ENCODE measurements at places on chromosomes 2 and 18. TPM values are rescaled to one million over a fixed set of nuclear protein-coding genes. Genes with fewer than 3 reads are reported as not detected.

GRCh38 chr2:12702168-12703121 lies 14.3 kb upstream of the TRIB2 start:
- peak; percentile 53 for DNase-seq

DNA sequence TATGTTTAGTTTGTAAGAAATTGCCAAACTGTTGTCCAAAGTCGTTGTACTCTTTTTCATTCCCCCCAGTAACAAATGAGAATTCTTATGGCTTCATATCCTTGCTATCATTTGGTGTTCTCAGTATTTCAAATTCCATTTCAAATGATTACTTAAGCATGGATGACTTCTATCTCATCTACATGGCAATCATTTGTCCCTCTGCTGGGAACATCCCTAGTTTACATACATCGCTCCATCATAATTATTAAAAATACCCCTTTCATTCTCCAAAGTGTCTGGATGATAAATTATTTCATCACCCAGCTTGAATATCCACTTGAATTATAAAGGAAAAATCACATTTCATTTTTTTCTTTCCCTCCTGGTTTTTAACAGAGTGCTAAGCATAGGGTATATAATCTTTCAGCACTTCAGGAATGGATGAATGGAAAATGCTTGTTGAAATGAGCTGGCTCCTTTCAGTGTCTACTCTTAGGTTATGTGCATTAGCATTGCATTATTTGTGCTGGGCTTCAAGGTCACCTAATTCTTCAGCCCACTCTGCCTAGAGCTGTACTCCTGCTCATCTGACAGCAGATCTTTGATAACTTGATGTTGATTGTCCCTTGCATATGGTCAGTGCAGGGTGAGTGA lies 33.1 kb downstream of the XIRP2 start:
- DNase-seq, result no peak

- DNase-seq, result no peak
These were observed 27.3 kb upstream of the ITGB6 start for GRCh38 chr2:160227293-160227915.

GRCh38 chr2:10035053-10035422 lies 8.3 kb upstream of the KLF11 start:
- no peak for DNase-seq

- DNase-seq, result no peak
These were observed 81.9 kb upstream of the COL5A2 start for GRCh38 chr2:189261431-189261841.

DNA sequence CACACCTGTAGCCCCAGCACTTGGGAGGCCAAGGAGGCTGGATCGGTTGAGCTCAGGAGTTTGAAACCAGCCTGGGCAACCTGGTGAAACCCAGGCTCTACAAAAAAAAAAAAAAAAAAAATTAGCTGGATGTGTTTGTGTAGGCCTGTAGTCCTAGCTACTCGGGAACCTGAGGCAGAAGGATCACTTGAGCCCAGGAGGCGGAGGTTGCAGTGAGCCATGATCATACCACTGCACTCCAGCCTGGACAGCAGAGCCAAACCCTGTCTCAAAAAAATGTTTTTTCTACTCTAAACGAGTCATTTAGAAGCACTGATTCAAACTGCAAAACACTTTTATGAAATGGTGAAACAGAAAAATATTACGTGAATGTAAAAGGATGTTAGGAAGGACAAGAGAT lies 69.1 kb upstream of the SLC39A10 start:
- DNase-seq, result no peak

- no peak for DNase-seq
These were observed 112.9 kb downstream of the CSRNP3 start for GRCh38 chr2:165582409-165582808.

DNA sequence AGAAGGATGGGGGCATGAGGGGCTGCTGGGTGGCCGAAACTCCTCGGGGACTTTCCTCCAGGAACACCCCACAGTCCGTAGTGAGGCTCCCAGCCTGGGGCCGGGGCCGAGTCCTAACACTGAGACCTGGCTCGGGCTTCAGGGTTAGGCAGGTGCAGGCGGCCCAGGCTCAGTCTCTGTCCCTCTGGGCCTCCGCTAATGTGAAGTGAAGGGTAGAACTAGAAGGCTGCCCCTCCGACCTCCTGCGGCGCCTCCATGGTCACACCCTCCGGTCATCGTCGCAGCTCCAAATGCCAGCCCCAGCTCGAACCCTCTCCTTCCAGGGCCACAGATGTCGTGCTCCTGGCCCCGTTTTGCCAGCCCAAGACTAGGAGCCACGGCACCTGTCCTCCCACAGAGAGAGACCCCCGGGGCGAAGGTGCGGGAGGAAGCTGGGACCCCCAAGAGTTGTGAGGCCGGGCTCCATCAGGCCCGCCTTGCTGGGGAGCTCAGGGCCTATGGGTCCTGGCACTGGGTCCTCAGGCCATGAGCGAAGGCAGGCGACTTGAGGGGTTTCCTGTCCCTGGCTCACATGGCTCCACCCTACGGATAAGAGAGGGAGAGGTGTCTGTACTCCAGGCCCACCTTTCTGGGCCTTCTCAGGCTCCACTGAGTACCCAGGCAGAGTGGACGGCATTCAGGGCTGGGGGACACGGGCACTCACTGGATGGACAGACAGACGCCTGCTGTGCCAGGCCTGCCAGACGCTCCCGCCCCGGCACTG lies 797 bp downstream of the ANO7 start:
- DNase-seq, result no peak

GRCh38 chr2:129716781-129717559 lies 262.5 kb upstream of the RAB6C start:
- DNase-seq, result no peak

GRCh38 chr2:111030945-111031344 lies 89.8 kb upstream of the BCL2L11 start:
- DNase-seq, result no peak

DNA sequence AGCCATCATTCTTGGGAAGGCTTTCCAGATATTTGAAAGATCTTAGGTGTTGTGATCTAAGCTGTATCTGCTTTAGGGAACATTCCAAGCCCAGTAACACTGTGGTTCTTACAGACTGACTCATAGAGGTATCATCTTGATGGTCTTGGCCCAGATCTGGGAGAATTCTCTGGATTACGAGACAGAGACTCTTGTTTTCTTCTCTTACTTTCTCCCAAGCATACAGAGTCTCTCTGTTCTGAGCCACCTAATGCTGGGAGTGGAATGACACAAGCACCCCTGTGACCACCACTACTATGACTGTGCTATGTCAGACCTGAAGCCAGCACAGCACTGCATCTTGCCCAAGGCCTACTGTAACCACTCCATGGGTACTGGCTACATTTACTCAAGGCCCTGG lies 81.0 kb upstream of the EPAS1 start:
- DNase-seq, result no peak

- DNase-seq, result no peak
These were observed 89.1 kb downstream of the HS1BP3 start for GRCh38 chr2:20561637-20562454.

DNA sequence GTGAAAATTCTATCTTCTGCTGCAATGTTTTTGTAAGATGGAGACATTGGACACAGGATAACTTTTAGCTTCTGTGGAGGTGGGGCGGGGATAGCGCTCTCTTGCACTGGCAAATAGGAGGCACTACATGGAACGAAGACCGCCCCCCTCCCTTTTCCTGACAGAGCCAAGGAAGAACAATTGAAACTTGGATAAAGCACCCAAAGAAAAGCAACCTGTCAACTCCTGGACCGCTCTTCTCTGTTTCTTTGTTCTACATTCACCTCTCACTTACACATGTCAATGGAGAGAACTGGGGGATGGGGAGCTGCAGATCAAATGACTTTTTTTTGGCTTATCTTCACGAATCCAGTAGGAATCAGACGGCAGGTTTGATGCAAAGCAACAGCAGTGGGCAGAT lies 126.3 kb upstream of the CHAC2 start:
- DNase-seq, result no peak

- peak; percentile 96 for DNase-seq
These were observed 42.5 kb downstream of the COPS8 start for GRCh38 chr2:237128026-237128703.

DNA sequence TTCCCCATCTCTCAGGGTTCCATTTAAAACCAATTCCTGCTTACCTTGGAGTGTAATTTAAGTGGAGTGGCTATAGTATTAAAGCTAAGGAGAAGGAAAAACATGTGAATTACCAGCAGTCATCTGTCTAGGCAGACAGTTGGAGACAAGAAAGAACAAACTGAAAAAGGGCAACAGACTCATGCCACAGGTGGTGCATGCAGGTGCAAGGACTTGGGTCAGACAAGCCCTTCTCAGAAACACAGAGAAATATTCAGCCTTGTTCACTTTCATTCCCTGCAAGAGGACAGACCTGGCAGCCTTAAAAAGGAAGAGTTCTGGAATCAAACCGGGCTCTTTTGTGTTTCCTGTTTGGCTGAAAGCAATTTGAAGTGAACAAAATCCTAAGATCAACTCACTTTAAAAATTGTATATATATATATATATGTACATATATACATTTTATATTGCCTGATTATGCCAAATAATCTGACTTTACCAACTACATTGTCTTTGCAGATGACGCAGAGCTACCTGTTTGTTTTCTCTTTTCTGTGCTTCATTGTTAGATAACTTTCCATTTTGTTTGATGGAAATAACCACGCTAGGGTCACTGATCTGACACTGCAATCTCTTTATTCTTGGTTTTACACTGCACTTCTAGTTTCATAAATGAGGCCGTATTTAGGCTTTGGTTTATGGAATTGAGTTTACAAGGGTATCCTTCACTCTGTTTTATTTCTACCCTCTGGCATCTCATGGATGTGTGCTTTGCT lies 35.1 kb upstream of the VPS54 start:
- no peak for DNase-seq

DNA sequence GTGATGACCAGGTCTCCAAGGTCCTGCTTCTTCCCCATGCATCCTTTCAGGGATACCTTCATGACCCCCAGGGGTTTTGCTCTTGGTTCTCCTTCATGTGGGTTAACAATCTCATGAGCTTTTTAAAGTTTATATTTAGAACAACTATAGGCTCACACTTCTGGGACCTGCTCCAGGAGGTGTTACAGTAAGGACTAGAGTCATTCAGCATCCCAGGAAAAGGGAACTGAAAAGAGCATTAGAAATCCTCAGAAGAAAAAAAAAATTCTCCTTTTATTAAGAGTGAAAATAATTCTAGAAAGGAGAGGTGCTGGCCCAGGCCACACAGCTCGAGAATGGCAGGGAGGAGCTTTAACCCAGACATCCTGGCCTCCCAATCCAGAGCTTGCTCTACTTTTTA lies 66.5 kb downstream of the SETBP1 start:
- no peak for DNase-seq

DNA sequence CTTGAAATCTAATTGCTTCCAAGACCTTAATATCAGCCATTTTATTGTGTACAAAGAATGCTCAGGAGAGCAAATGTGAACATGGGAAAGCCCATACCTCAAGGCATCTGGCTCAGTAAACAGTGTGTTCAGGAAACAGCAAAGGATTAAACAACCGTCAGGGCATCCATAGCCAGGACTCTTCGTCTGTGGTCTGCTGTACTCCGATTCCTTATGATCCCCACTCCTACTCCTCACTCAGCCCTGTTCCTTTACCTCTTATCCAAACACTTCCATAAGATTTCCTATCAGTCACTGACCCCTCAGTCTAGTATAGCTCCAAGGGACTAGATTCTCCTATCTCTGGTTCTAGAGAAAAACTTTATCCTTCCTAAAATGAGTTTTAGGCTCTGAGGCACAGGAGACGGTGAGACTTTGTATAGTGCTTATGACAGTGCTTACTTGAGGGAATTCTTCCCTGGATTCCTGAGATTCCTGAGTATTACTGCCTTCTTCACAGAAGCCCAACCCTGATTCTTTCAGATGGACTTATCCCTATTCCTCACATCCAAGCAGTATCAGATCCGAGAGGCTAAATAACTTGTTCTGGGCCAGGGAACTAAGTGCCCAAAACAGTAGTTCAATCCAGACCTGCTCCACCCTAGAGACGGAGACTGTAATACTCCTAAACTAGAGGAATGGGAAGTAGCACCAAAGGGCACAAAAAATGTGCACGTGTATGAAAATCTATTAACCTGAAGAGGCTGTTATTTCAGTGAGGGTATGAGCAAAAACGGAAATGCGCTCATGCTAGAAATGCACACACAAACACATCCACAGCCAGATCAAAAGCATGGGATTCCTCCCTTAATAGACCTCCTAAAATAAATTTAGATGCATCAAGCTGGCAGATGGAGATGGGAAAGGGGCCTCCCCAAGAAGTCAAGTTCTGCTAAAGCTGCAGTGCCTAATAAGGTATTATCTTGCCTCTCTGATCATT lies 42.1 kb upstream of the SIGLEC15 start:
- no peak for DNase-seq

- no peak for DNase-seq
These were observed 909.4 kb upstream of the GYPC start for GRCh38 chr2:125746321-125747164.

DNA sequence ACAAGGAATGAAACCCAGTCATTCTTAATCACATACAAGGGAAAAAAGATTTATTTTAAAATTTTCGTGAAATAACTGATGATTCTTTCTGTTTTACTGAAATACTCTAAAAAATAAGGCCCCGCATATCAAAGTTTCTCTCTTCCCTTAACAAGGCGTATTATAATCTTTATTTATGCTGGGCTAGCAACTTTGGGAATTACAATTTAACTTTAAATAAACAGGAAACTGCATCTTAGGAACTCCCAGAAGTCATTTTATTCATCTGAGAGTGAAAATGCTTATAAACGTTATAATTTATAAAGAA lies 166.7 kb downstream of the TCF4 start:
- DNase-seq, result no peak

GRCh38 chr2:57402755-57403154 lies 643.9 kb upstream of the VRK2 start:
- DNase-seq, result no peak

DNA sequence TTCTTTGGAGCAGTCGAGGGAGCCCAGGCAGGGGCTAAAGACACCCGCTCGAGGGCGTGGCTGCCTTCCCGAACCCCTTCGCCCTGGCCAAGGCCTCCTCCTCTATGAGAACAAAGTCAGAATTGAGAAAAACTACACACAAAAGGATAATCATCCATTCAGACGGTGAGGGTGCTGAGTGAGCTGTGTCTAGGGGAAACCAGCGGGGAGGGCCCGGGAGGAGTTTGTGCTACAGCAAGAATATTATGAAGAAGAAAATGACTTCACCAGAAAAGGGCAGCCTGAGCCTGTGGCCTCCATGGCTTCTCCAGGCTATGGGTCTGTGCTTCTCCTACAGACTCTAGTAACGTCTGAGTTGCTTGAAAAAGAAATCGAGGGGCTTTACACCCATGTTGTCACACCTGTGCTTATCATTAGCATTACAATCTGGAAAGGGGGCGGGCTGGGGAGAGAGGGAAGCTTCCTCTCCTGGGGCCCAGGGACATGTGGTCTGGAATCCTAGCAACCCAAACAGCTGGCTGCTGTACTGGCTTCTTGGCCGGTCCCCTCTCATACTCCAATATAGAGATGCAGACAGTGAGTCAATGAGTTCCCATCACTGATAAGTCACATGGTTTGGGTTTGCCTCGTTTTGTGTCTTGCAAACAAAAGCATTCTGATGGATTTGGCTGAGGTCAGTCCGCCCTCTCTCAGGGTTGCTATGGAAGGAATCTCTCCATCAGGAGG lies 52.0 kb upstream of the ARL4C start:
- DNase-seq, result peak; percentile 18

GRCh38 chr2:223054193-223054781 lies 2.3 kb downstream of the KCNE4 start:
- DNase-seq, result peak; percentile 79

The HOXD3 gene
- total RNA-seq, result 20.4 TPM

The DAW1 gene
- not detected for total RNA-seq

The M1AP gene
- total RNA-seq, result 0.76 TPM

The ADD2 gene
- 0.51 TPM for total RNA-seq

The ABCB11 gene
- total RNA-seq, result not detected

The PJVK gene
- total RNA-seq, result 9.4 TPM

The MIB1 gene
- total RNA-seq, result 62.0 TPM

The MROH2A gene
- total RNA-seq, result not detected

The OSBPL6 gene
- 3.3 TPM for total RNA-seq

The KCNE4 gene
- total RNA-seq, result 12.4 TPM

The TUBB8B gene
- total RNA-seq, result not detected
